ENCODE measurements at places on chromosomes 2 and 18. TPM values are rescaled to one million over a fixed set of nuclear protein-coding genes. Genes with fewer than 3 reads are reported as not detected.

DNA sequence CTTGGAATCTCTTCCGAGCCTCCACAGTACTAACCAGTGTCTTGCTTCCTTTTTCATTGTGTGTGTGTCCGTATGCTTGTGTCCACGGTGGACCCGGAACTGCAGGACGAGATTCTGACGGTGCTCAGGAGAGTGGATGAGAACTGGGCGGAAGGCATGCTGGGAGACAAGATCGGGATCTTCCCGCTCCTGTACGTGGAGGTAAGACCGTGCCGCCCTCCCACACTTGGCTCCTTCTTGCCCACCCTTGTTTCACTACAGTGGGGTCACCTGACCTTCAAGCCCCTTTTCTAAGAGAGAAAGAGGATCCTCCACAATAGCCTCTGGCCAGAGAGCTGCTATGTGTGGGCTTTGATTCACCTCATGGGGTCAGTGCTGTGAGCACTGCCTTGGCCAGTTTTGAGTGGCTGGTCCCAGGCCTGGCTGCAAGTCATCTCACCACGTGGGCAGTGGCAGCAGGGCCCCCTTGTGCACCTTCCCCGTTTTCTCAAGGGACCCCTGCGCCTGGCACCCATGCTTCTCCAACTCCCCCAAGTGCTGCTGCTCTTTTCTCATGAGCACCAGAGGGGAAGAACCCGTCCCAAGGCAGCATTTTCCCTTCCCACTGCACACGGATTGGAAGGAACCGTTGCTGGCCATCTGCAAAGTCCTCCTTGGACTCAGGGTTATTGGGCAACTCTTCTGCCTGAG is 242.1 kb downstream of the SEPTIN10 start:
- H3K27ac ChIP-seq, result no peak overlapping the region
- H3K4me3 ChIP-seq, result no peak overlapping the region

- H3K27ac ChIP-seq, result peak overlapping the region; percentile 42
- no peak for DNase-seq
- peaks cover 3% of the 10 kb centered on the region for H3K27me3 ChIP-seq
- peaks cover 33% of the 10 kb centered on the region for H3K4me1 ChIP-seq
These were observed 22.9 kb downstream of the SH3BP4 start for GRCh38 chr2:234974501-234975385.

DNA sequence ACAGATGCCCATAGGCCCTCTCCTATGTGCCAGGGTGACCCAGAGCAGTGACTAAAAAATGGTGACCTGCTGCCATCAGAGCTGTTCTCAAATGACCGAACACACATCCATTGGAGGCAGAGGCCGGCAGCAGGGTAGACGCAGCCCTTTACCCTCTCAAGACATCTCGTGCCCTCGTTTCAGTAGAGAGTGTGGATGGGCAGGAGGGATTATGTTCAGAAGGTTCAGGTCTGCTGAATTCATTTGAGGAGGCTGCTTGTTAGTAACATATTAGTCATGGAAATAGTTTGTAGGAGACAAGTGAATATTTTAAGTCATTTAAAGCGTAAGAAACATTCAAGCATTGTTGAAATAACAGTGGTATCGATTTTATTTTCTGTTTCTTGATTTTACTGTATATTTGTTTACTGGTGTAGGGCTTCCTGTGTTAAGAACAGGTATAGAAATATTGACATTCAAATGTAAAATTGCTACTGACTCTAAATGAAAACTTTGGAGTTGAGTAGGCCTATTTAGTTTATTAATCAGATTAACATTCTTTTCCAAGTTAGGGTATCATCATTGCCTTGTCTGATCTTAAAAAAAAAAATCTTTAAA is 82.6 kb downstream of the ZNF532 start:
- H3K4me1 ChIP-seq, result peaks cover 23% of the 10 kb centered on the region
- no peaks in the 10 kb centered on the region for H3K36me3 ChIP-seq
- H3K4me3 ChIP-seq, result no peak overlapping the region
- H3K27me3 ChIP-seq, result peaks cover 5% of the 10 kb centered on the region

Gene KCNS3
- total RNA-seq, result 5.5 TPM

GRCh38 chr2:38178119-38178518 is 102.2 kb upstream of the CYP1B1 start:
- no peaks in the 10 kb centered on the region for H3K4me1 ChIP-seq
- H3K4me3 ChIP-seq, result no peak overlapping the region
- H3K36me3 ChIP-seq, result no peaks in the 10 kb centered on the region
- no peak for DNase-seq
- no peak overlapping the region for H3K27ac ChIP-seq
- peaks cover 1% of the 10 kb centered on the region for H3K27me3 ChIP-seq

Gene ZC3H8
- 13.1 TPM for total RNA-seq

DNA sequence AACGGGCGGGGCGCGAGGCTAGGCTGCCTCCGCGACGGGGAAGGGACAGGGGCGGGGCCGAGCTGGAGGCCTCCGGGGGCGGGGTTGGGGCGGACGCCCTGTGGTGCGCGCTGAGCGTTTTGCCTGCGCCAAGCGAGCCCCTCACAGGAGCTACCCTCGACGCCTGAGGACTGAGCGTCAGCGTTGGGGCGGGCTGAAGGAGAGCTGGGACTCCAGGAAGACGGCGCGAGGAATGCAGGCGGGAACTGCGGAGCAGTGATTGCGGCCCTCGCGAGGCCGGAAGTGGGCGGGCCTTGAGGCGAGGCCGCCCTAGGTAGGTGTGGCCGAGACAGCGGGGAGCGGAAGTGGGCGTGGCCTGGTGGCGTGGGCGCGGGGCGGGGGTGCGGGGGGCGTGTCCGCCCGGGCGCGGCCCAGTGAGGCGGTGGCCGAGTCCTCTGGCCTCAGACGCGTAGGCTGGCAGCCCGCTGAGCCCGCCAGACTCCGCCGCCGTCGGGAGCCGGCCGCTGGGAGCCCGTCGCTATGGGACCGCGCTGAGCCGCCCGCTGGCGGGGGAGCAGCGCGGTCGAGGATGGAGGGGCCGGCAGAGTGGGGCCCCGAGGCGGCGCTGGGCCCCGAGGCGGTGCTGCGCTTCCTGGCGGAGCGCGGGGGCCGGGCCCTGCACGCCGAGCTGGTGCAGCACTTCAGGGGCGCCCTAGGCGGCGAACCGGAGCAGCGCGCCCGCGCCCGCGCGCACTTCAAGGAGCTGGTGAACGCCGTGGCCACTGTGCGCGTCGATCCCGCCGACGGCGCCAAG is at the start of the genes SEPTIN10 and SOWAHC:
Gene SEPTIN10 (minus strand): TSS at position 45 of the 793 bp plus-strand sequence. CDS start 139 bp downstream, outside the sequence.
Gene SOWAHC (plus strand): TSS at position 443 of the 793 bp plus-strand sequence. CDS start 126 bp downstream, at position 569.
- peak; percentile 97 for DNase-seq
- no peaks in the 10 kb centered on the region for H3K36me3 ChIP-seq
- H3K27ac ChIP-seq, result peak within 1 kb of the TSS; percentile 90
- peaks cover 26% of the 10 kb centered on the region for H3K4me1 ChIP-seq

DNA sequence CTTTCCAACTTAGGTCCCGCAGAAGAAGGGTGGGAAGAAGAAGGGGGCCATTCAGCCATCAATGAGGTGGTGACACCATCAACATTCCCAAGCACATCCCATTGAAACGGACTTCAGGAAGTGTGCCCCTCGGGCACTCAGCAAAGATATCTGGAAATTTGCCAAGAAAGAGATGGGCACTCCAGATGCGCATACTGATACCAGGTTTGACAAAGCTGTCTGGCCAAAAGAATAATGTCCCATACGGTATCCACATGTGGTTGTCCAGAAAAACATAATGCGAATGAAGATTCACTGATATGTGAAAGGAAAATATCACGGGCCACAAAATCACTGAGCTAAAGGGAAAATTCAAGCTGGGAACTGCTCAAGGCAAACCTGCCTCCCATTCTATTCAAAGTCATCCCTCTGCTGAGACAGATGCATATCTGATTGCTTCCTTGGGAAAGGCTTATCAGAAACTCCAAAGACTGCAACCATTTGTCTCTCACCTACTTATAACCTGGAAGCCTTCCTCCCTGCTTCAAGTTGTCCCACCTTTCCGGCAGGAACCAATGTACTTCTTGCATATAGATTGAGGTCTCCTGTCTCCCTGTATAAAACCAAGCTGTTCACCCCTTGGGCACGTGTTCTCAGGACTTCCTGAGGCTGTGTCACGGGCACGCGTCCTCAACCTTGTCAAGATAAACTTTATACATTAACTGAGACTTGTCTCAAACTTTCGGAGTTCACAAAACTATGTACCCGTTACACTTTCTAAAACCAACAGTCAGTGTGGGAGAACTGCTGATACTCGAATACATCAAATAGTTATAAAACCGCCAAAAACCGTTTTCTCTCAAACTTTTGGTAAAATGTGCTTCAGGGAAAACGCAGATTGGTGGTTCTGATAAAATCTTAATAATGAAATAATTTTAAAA is 1.3 kb upstream of the PDK1 start:
- peaks cover 3% of the 10 kb centered on the region for H3K27me3 ChIP-seq
- DNase-seq, result no peak
- H3K4me3 ChIP-seq, result no peak overlapping the region
- H3K4me1 ChIP-seq, result peaks cover 2% of the 10 kb centered on the region

Gene PHOSPHO2
- total RNA-seq, result 9.6 TPM

DNA sequence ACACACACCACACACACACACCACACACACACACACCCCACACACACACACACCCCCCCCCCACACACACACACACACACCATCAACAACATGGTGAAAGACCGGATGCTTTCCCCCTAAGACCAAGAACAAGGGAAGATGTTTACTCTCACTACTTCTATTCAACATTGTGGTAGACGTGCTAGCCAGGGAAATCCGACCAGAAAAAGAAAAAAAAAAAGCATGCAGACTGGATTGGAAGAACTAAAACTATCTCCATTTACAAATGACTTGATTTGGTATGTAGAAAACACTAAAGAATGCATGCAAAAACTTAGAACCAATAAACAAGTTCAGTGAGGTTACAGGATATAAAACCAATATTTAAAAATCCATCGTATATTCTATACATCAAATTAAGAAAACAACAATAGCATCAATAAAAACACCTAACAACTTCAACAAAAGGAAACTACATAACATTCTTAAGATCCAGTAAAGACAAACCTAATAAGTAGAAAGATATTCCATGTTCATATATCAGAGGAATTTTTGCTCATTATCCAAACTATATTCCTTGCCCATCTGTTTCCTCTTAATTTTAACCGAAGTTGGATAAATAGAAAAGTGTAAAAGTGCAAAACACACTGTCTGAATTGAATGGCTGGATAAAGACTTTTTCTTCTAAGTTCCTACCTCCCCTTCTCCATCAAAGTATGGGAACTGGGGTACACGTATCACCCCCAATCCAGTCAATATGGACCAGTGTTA is 51.5 kb upstream of the RNU4ATAC start:
- H3K36me3 ChIP-seq, result no peaks in the 10 kb centered on the region
- DNase-seq, result no peak
- H3K27me3 ChIP-seq, result peaks cover 4% of the 10 kb centered on the region

DNA sequence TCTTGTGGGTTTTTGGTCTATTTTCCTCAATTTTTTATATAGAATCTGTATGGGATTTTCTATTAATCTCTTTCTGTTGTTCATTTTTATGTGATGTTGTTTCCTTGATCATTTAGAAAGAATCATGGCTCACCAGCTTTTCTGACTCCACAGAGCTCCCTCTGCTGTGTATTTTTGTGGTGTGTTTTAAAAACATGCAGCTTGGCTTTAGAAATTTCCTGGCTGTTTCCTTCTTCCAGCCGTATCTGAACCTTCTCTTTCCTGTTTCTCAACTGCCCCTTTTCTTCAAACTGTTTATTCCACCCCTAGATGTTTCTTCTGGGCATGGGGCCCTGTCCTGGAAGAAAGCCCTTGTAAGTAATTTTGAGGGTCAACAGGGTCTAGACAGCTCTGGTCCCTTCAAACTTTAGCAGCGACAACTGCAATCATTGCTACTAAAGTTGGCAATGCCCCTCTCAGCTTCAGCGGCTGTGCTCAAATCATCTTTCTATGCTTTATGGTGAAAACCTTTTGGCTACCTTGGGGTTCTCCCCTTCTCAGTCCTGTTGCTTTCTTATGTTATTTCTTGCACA is 17.6 kb upstream of the COPS8 start:
- DNase-seq, result no peak
- H3K4me1 ChIP-seq, result no peaks in the 10 kb centered on the region
- no peaks in the 10 kb centered on the region for H3K27me3 ChIP-seq
- no peaks in the 10 kb centered on the region for H3K36me3 ChIP-seq

Gene GPR75
- 5.6 TPM for total RNA-seq

GRCh38 chr2:96801786-96802595 is 14.1 kb upstream of the CNNM3 start:
- H3K4me1 ChIP-seq, result peaks cover 3% of the 10 kb centered on the region
- H3K27me3 ChIP-seq, result no peaks in the 10 kb centered on the region
- no peak overlapping the region for H3K4me3 ChIP-seq
- DNase-seq, result no peak

Gene LIPG
- 10.2 TPM for total RNA-seq

DNA sequence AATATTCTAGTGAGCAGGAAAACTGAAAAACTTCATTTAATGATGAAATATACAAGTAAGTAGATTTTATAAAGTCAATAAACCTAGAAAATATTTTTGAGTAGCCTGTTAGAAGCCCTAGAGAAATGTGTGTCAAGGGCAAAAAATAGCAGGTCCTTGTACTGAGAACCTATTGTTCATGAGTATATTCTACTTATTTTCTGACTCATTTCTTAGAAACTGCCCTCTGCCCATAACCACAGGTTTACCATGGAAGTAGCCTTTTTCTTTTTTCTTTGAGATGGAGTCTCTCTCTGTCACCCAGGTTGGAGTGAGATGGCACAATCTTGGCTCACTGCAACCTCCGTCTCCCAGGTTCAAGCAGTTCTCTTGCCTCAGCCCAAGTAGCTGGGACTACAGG is 19.4 kb upstream of the SELENOI start:
- no peaks in the 10 kb centered on the region for H3K27me3 ChIP-seq
- no peaks in the 10 kb centered on the region for H3K4me1 ChIP-seq

- no peak overlapping the region for H3K4me3 ChIP-seq
- no peak overlapping the region for H3K27ac ChIP-seq
- no peaks in the 10 kb centered on the region for H3K36me3 ChIP-seq
- DNase-seq, result no peak
- H3K4me1 ChIP-seq, result no peaks in the 10 kb centered on the region
These were observed 851.8 kb upstream of the CRIM1 start for GRCh38 chr2:35503738-35504199.

DNA sequence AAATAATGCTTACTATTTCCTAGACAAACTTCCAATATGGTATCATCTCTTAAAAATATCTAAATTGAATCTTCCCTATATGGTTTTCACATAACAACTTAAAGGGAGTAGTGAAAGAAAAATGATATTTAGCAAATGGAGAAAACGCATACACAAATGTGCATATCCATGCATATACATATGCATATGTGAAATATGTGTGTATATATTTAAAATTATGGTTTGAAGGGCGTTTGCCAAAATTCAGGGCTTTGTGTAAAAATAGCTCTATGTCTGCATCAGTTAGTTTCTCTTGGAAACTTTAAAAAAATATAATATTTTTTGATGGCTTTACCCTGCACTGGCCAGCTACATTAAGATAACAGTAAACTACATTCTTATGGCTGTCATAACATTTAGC is 986.7 kb downstream of the BCL11A start:
- no peaks in the 10 kb centered on the region for H3K27me3 ChIP-seq
- no peak for DNase-seq
- no peaks in the 10 kb centered on the region for H3K36me3 ChIP-seq
- H3K4me1 ChIP-seq, result no peaks in the 10 kb centered on the region

Gene PLCD4
- 1.9 TPM for total RNA-seq

Gene IKZF2
- 1.8 TPM for total RNA-seq

- H3K27ac ChIP-seq, result peak overlapping the region; percentile 97
- H3K4me1 ChIP-seq, result peaks cover 10% of the 10 kb centered on the region
- H3K27me3 ChIP-seq, result peaks cover 7% of the 10 kb centered on the region
- peaks cover 16% of the 10 kb centered on the region for H3K36me3 ChIP-seq
These were observed 413 bp upstream of the CHMP3 start for GRCh38 chr2:86563650-86564061.

- peaks cover 2% of the 10 kb centered on the region for H3K4me1 ChIP-seq
- peaks cover 4% of the 10 kb centered on the region for H3K36me3 ChIP-seq
- H3K27ac ChIP-seq, result no peak overlapping the region
- H3K4me3 ChIP-seq, result no peak overlapping the region
- peaks cover 1% of the 10 kb centered on the region for H3K27me3 ChIP-seq
These were observed 64.6 kb upstream of the SH3BP4 start for GRCh38 chr2:234887195-234887594.
